ENCODE measurements at places on chromosomes 6 and 20. TPM values are rescaled to one million over a fixed set of nuclear protein-coding genes. Genes with fewer than 3 reads are reported as not detected.

The ADGRB3 gene
- total RNA-seq: 0.43 TPM

The TM9SF4 gene
- total RNA-seq: 39.6 TPM

The SLC35F1 gene
- under 0.01 TPM for total RNA-seq

The RIMS1 gene
- 0.28 TPM for total RNA-seq

The SLC4A11 gene
- total RNA-seq: 1.0 TPM

The SGK2 gene
- 0.28 TPM for total RNA-seq

The HLA-DQA1 gene
- not detected for total RNA-seq

The MYT1 gene
- total RNA-seq: not detected

The GHRH gene
- not detected for total RNA-seq

The CLPSL1 gene
- total RNA-seq: not detected

The TSBP1 gene
- total RNA-seq: not detected

The C20orf173 gene
- not detected for total RNA-seq

The UBD gene
- not detected for total RNA-seq

The TUBB gene
- 353 TPM for total RNA-seq

The SYNE1 gene
- 120 TPM for total RNA-seq

The ADGB gene
- not detected for total RNA-seq

The ETV7 gene
- 0.85 TPM for total RNA-seq

Data from smooth muscle cell of bladder (primary cell).